Immature natural killer cell (primary cell): ENCODE measurements at places on chromosomes 5 and 9.
A peak's percentile ranks its signal among the peaks of the same experiment; 100 is the strongest.

DNA sequence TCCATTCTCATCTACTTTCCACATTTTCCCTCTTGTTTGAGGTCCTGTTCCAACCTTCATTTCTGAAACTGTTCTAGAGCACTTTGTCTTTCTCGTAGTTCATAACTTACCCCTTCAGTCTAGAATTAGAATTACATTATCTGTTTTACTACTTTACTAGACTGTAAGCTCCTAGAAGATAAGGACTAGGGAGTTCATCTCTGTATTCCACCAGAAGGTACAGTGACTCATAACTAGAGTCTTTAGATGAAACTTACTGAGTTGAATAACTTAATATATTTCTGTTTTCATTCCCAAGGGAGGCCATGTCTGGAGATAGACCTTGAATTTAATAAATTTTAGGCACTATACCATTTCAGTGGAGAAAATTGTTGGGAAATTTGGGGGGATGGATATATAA lies 38.7 kb downstream of the G3BP1 start:
- no peak for DNase-seq

GRCh38 chr9:37775216-37775919 lies 9.5 kb downstream of the EXOSC3 start:
- DNase-seq, result no peak

GRCh38 chr9:91103931-91104330 lies 257.8 kb downstream of the AUH start:
- DNase-seq, result no peak

GRCh38 chr5:141521244-141521781 lies 32.4 kb downstream of the PCDHGC5 start:
- DNase-seq, result no peak

- DNase-seq, result peak; percentile 38
These were observed 308.5 kb downstream of the RAB3C start for GRCh38 chr5:58891086-58891970.

DNA sequence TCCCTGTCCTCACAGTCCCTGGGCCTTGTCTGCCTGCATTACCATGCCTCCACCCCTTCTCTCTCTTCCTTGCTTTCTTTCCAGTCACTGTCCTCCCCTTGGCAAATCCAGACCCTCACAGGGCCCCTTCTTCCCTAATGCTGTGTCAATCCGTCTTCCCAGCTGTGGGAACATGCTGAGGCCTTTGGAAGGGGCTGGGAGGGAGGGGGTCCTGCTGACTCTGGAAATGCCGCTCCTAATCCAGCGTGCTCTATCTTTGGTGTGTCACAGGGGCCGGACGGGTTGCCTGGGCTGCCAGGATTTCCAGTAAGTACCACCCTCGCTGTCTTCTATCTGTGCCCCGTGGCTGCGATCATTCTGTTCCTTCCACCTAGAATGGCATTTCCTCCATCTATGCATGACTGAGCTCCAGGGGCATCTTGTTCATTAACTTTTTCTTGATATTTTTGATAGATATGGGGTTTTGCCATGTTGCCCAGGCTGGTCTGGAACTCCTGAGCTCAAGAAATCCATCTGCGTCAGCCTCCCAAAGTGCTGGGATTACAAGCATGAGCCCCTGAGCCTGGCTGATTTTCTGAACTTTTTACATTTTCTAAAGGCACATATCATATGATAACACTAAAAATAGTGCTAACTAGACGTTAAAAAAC lies 64.5 kb upstream of the TGFBR1 start:
- no peak for DNase-seq

DNA sequence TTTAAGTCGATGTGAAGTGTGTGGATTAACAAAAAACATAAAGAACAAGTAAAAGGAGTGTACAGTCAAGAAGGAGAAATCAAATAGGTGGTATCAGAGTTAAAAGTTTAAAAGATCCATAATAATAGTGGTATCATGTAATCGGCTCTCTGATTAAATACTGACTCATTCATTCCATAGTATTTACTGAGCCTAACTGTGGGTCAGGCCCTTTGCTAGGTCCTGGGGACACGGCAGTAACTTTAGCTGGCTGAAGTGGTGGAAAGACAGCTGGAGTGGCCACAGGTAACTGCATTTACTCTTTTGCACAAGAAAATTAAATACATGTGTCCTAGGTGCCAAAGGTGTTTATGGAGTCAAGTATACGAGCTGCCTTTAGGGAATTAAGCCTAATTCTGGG lies 124.0 kb downstream of the GNAQ start:
- DNase-seq, result no peak

DNA sequence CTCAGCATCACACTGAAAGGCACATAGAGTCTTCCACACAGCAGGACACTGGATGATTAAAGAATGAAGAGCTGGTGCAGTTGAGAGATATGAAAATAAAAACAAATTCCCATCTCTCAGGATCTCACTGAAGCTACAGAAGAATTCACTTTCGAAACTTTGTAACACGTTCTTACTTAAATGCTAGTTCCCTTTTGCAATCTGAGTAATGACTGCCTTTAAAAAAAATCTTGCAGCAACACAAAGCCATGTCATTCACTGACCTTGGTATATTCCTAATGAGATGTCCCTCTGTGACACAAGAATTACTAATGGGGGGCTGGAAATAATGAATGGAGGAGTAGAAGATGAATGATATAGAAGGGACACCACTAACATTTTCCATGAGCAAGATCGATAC lies 201.8 kb downstream of the GLIS3 start:
- no peak for DNase-seq

GRCh38 chr9:99171225-99172123 lies 50.3 kb downstream of the ALG2 start:
- no peak for DNase-seq

DNA sequence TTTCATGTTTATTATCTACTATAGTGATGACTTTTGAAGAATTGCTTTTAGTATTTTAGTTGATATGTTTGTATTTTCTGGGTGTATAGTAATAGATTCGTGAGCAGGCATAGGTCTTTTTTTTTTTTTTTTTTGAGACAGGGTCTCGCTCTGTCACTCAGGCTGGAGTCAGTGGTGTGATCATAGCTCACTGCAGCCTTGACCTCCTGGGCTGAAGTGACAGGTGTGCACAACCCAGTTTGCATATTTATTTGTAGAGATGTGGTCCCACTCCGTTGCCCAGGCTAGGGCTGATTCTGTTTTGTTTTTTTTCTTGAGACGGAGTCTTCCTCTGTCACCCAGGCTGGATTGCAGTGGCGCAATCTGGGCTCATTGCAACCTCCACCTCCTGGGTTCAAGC lies 11.9 kb downstream of the ERBIN start:
- DNase-seq, result no peak

DNA sequence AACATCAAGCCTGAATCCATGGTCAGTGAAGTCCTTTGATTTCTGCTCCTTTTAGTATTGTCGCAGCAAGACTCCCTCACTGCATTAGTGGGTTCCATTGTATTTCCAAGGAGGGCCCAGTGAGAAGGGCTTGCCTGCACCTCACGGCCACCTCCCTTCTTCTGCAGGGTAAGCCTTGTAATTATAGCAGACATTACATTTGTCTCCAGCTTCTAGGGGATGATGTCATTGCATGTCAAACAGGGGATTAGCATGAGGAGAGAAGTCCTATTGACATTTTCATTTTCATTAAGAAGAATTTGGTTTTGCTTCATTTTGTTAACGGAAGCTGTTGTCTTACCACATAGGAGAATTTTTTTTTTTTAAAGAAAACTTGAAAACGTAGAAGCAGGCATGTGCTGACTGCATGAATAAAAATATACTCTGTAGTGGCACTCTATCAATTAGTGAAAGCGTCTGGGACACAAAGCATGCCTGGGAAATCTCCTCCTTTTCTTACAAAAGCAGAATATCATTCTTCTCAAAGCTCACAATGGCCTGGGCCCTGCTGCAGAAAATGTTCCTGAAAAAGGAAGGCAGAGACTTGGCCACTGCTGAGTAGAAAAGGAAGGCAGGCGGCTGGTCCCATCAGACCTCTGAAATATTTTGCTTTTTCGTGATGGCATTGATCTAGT lies 27.1 kb downstream of the MAP1B start:
- no peak for DNase-seq

DNA sequence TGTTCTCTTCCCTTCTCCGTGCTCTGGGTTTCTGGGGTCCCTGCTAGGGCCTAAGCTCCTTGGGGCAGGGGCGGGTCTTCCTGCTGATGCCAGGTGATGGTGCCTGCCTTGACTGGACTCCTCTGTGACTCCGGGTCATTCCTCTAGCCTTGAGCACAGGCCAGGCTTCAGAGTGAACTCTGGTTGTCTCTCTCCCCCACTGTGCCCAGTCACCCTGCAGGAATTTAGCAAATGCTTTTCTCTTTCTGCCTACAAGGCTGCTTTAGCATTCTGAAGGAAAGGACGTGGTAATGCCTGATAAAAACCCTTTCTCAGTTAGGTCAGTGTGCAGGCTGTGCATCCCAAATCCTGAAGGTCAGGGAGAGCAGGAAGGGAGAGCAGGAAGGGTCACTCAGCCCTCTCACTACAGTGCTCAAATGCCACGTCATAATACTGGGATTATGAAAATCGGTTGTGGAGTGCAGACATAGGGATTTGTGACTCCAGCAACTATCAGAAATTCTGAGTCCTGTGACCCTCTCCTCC lies 2.7 kb downstream of the CXCL14 start:
- no peak for DNase-seq

DNA sequence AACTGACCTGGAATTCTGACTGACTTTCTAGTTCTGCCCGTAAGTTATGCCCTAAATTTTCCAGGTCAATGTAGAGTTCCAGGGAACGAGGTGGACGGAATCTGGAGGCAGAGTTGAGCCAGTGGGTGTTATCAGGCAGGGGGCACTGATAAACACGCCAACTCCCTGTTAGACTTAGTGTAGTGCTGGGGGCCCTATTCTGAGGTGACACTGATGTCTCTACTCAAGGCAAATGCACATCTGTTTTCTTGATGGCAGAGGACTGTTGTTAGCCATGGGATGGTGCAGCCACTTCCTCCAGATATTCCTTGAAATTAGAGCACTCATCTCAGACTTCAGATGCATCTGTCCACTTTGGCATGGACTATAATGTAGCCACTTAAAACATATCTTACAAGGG lies 83.5 kb downstream of the C9orf152 start:
- no peak for DNase-seq

DNA sequence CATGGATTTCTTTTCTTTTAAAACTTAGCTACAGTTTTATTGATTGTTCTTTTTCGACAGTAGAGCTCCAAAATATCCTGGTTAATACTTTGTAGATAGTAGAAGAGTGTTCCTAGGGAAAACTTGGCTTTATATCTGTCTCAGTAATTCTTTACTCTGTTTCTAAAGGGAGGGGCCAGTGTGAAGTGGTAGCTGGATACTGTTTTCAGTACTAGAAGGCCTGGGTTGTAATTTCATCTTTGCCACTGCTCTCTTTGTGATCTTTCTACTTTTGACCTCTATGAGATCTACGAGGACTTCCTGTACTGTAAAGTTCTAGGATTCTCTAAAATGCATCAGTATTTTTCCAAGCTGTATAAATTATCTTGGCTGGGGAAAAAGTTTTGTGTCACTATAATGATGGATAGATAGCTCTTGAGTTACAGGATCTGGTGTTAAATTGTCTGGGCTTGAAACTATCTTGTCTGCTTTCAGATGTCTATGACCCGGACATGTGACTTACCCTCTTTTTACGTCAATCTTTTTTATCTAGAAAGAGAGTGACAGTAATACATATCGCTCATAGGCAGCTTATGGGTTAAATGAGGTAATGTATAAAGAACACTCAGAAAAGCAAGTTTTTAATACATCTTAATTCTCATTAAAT lies 53.6 kb downstream of the PRR16 start:
- DNase-seq, result no peak

- DNase-seq, result no peak
These were observed 28.0 kb downstream of the RFK start for GRCh38 chr9:76366275-76366674.

- DNase-seq, result no peak
These were observed 683 bp downstream of the CLPTM1L start for GRCh38 chr5:1343931-1344901.

DNA sequence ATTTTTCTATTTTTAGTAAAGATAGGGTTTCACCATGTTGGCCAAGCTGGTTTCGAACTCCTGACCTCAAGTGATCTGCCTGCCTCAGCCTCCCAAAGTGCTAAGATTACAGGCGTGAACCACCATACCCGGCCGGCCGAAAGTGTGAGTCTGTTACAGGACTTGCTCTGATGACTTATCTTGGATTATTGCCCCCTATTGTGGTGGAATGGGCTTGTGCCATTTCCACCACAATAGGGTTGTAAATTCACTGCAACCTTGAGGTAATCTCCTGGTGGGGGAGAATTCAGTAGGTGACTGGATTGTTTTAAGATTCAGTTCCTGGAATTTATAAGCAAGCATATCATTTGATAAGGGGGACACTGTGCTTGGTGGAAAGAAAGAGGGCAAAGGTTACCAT lies 15.0 kb upstream of the HMGCR start:
- DNase-seq, result no peak

DNA sequence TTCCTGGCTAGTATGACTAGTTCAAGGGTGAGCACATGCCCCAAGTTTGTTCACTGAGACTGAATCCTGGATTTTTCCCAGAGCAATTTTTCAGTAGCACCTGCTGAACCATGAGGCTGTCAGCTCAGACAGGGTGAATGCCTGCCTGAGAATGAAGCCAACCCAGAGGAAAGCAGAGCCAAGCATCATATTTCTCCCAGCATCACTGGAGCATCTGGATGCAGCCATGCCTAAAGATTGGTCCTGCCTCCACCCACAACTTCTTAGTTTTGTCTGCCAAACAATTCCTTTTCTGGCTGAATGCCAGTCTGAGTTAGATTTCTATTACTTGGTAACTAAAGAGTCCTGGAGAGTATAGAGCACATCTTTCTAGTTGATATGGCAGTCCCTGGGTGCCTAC lies 343.6 kb downstream of the CSNK1G3 start:
- no peak for DNase-seq

DNA sequence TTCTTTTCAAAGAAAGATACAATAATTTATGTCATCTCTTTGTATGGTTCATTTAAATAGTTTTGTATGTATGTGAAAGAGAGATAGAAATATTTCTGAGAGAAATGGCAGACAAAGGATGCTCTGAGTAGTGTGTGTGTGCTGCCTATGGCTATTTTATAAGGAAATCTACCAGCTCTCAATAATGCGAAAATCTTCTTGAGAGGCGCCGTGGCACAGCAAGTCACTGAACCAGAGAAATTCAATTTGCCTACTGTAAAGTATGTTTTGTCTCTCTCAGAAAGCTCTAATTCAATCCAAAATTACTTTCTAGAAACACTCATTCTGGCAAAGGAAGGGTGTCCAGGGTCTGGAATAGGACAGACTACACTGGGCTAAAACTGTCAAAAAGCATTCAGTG lies 1981.1 kb downstream of the EFNA5 start:
- DNase-seq, result no peak

GRCh38 chr5:131022811-131023497 lies 142.1 kb downstream of the HINT1 start:
- no peak for DNase-seq

- DNase-seq, result no peak
These were observed 4.8 kb upstream of the NOTCH1 start for GRCh38 chr9:136550439-136551289.

DNA sequence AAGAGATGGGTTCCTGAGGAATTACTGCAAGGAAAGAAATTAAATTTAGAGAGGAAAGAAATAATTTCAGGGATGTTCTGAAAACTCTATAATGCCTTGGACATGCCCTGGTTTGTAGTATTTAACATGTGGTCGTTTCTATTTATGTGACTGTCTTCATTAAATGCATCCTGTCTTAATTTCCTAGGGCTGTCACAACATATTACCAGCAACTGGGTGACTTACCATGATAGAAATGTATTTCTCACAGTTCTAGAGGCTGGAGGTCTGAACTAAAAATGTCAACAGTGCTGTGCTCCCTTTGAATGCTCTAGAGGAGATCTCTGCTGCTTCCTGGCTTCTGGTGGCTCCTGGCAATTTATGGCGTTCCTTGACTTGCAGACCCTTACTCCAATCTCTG lies 287.7 kb downstream of the FBXL7 start:
- DNase-seq, result no peak
